ENCODE measurements at places on chromosomes 13 and 19.
A peak's percentile ranks its signal among the peaks of the same experiment; 100 is the strongest.

- no peak for DNase-seq
Measured at GRCh38 chr13:29817604-29818378, 32.6 kb downstream of the UBL3 start.

DNA sequence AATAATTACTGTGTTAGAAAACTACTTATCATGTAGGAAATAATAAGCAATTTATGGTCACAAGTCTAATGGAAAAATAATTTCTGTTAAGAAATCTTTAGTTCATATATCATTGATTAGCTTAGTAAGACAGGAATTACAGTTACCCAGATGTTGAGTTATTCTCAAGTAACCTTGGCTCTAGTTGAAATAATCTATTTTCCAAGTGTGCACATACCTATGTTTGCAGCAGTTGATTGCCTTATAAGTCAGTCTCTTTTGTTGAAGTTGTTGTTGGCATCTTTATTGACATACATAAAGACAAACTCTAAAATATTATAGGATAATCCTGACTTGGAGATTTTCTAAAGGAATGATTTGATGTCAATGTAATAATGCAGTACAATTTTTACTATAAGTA lies 511.4 kb upstream of the KLF12 start:
- no peak for DNase-seq

DNA sequence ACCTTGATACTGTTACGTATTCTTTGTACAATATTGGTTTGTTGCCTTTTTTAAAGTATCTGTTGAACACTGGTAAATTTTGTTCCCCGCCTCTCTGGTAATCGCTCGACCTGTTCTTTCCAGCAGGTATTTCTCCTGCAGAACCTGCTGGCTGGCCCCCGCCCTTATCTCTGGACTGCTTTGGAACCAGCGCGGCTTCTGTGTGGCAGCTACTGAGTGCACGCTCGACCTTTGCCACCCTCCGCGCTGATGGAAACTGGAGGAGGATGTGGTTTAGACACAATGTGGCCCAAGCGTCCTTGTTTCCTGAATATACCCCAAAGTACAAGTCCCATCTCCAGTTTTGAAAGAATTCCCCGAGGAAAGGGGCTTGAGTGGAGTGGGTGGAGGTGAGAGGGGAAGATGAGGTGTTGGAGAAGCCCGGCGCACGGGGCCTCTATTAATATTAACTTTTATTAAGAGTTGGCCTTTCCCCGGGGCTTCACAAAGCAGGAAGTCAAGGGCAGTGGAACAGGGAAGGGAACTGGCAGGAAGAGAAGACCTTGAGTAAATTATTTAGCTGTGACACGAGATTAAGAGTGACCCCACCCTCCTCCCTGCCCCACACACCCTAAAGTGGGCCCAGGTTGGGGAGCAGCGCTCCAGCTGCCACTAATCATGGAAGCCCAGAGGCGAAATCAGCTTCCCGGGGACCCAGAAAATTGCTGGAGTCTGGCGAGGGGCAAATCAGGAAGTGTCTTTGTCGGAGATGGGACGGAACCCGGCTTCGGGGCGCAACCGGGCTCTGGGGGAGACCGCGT lies 16.0 kb downstream of the CDX2 start:
- no peak for DNase-seq

GRCh38 chr19:35483089-35483488 lies 7.2 kb downstream of the KRTDAP start:
- no peak for DNase-seq

DNA sequence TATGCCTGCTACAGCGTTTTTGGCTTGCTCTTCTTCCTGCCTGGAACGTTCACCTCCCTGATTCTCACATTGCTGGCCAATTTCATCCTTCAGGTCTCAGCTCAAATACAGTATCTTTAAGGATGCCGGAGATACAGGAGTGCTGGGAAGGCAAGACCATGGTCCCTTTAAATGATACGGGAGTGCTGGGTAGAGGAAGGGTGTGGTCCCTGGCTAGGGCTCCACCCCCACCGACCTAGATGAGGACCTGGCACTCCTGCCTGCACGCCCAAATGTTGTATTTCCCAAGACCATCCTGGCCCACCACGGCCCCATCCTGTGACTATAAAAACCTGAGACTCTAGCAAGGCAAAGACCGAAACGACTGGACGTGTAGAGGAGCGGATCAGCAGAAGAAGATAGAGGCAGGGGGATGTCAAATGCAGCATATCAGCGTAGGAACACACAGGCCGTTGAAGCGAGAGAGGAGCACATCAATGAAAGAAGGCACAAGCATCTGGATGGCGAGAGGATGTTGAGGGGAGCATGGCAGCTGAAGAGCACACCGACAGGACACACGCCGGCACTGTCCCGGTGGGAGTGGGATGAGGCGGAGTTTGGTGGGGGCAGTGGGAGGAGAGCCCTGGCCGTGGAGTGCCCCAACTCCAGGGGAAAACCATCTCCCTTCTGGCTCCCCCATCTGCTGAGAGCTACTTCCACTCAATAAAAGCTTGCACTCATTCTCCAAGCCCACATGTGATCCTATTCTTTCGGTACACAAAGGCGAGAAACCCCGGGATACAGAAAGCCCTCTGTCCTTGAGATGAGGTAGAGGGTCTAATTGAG lies 74.0 kb downstream of the PCDH9 start:
- DNase-seq = no peak

DNA sequence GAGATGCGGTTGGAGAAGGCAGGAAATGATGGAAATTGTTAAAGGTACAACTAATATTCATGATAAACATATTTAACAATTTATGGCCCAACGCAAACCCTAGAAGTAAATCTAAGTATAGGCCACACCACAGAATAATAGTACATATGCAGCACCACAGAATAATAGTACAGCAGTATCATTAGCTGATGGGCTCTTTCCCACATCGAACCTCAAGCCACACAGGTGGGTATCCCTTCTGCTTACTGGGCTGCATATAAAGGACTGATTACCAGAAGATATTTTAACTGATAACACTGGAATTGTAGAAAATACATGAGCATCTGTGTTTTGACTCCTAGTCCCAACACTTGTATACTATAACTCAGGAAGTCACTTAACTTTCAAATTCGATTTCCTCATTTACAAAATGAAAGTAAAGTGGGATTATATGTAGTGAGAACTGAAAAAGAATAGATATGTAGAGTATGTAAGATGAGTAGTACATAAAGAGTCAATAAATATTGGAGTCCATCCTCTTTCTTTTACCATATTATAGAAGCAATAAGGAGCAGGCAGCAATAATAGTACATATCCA lies 91.5 kb downstream of the TSC22D1 start:
- DNase-seq = no peak

- no peak for DNase-seq
Measured at GRCh38 chr13:96821381-96821780, 172.9 kb downstream of the OXGR1 start.

DNA sequence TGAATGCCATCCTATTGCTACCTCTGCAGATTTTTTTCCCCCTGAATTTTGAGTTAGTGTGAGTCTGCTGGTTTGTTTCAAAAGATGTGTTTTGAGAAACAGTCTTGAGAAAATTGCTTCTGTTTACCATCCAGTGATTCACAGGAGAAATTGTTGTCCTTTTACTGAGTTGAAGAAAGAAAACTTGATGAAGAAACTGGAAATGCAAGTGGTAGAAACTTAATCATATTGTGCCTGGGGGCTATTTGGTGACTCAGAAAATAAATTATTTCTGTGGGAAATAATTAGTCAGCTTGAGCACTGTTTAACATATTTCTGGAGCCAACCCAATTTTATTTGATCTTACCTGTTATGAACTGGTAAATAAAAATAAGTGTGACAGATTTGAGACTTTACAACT lies 35.4 kb downstream of the PAN3 start:
- DNase-seq = no peak

- no peak for DNase-seq
Measured at GRCh38 chr13:96252903-96253302, 163.0 kb downstream of the HS6ST3 start.

GRCh38 chr19:33048806-33049676 lies 15.6 kb downstream of the RHPN2 start:
- no peak for DNase-seq

- no peak for DNase-seq
Measured at GRCh38 chr19:48473161-48473966, 4.2 kb downstream of the CYTH2 start.

GRCh38 chr19:10670182-10670581 lies 16.0 kb downstream of the ILF3 start:
- DNase-seq = peak; percentile 79

GRCh38 chr13:46607768-46608564 lies 55.0 kb downstream of the LRCH1 start:
- DNase-seq = no peak

DNA sequence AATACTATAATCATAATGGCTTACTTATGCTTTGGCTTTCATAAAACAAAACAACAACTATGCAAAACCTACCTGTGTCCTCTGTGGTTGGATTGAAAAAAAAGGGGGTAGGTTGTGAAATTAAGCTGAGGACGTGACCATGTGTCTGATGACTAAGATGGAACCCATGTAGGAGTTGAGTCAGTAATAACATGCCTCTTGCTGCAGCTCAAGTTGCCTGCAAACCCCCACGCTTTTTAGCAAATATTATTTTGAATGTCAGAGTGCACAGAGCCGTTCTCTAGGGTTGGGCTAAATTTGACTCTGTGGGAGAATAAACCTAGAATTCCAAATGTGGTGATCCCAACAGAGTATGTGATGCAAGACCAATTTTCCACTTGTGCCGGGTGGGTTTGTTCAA lies 209.3 kb downstream of the KCNRG start:
- no peak for DNase-seq

- DNase-seq = peak; percentile 70
Measured at GRCh38 chr19:51687791-51688670, 5.1 kb upstream of the SPACA6 start.

DNA sequence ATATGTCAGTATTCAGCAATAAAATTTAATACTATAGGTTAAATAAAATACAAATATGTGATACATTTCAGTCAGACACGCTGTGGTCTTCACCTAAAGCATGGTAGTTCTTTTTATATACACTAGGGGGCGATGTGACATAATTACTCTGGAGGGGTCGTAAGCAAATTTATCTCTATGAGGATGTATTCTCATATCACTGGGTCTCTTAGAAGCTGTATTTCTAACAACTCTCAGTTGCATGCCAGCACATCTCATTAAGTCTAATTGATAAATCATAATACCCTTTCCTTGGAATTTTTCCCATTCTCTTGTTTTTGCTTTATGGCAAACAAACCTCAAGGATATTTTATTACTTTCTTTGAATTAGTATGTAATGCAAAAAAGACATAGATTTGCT lies 3.9 kb upstream of the PCDH17 start:
- peak; percentile 4 for DNase-seq

DNA sequence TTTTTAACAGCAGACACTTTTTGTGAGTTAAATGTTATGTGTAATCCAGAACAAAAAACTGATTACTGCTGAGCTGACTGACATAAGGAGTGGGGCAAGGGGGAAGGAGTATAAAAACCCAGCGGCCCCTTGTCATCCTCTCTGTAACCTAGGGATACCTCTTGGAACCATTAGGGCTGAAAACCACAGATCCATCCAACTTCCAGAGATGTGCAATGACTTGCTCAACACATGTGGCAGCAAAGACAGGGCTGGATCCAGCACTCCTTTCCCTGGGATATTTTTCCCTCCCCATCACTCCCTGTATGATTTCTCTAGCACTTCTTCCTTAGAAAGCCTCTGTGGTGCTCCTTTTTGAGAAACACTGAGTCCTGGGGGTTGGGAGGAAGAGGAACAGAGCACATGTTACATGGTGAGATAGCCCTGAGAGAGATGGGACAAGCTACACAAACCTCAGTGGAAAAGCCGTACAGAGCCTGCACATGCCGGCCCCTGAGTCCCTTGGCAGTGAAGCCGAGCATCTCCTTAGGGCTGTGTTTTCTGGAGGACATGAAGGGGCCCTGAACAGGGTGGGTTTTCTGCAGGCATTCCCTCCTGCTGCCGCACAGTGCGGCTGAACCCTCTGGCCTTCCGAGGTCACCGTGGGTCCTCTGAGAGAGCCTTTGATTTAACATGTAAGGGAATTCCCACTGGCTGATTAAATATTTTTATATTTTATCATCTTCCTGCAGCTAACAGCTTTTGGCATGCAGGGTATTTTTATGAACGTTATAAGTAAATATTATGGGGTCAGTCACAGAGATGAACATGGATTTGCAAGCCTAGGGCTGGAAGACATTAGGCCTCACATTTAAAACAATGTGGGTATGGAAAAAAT lies 219.9 kb downstream of the COG6 start:
- DNase-seq = peak; percentile 30

DNA sequence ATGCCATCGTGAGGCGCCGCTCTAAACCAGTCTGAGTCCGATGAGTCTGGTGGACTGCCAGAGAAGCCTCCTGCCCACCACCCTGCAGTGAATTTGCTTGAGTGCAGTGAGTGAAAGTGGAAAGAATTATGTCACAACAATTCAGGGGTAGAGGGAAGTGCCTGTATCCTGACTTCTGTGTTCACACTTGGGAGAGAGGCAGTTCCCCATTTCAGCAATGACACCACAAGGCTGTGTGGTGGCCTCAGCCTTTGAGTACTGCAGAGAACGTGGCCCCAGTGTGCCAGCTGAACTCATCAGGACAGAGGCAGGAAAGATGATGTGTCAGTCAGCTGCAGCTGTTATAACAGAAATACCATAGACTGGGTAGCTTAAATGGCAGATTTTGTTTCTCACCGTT lies 155.6 kb downstream of the COG6 start:
- DNase-seq = no peak

DNA sequence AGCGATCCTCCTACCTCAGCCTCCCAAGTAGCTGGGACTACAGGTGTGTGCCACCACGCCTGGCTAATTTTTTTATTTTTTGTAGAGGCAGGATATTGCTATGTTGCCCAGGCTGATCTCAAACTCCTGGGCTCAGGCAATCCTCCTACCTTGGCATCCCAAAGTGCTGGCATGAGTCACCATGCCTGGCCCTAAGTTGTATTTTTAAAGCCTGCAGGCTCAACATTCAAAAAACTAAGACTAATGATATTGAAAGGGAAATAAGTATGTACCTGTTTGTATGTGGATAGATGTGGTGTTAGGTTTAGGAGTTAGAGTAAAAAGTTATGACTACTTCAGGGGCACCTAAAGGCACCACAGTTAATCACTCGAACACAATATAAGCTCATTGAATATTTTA lies 5.4 kb upstream of the IPO5 start:
- no peak for DNase-seq

- no peak for DNase-seq
Measured at GRCh38 chr13:39961036-39961435, 305.6 kb downstream of the COG6 start.

DNA sequence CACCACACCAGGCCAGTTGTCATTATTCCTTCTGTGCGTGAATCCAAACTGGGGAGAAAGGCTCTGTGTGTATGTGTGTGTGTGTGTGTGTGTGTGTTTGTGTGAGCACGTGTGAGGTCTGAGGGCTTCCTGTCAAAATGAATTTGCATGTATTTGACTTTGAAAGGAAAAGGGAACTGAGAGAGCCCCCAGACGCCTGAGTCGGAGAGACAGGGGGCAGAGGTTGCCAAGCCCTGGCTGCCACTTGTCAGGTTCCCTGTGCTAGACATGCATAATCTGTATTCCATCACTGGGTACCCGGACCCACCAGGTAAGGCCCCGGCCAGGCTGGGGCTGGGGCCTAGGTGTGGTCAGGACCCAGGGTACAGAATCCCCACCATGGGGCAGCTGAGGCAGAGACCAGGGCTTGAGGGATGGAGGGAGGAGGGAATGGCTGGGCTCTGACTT lies at the start of gene CLEC17A:
CLEC17A (plus strand) TSS at position 191 of the 447 bp plus-strand sequence; CDS start at position 268, 77 bp downstream.
- DNase-seq = no peak
